Sciatic nerve (tissue), 2 donors: ENCODE measurements at places on chromosomes 11 and 22.

DNA sequence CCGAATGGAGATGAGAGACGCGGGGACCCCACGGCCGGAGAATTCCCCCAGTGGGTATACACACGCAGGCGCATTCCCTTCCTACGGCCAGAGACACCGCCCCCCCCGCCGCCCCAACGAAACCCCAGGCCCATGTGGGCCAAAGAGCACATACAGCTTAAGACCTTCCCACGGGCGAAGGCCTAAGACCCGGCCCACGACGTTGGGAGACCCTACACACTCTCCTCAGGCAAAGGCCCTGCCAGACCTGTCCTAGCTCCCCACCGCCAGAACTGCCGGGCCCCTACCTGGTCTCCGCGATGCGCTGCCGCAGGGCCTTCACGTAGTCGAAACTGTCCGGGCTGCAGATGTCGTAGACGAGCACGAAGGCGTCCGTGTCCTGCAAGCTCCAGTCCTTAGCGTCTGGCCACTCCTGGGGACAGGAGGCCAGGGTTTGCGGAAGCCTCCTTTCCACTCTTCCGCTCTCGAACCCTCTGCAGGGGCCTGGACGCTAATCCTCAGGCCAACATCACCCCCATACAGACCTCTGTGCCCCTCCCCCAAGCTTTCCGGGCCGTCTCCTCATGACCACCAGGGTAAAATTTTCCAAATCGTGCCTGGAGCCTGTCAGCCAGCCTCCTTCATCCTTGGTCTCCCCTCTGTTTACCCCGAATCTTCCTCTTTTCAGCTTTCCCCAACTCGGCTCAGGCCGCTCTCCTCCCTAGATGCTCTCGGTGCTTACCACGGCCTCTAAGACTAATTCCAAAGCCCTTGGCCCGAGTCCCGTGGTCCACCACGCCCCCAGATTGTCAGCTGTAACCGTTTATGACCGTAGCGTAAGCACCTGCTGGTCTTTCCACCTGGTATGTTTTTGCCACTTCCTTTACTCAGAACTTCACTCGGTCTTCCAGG, 1.7 kb downstream of the RASL10A start:
- peak; percentile 63 for DNase-seq

DNA sequence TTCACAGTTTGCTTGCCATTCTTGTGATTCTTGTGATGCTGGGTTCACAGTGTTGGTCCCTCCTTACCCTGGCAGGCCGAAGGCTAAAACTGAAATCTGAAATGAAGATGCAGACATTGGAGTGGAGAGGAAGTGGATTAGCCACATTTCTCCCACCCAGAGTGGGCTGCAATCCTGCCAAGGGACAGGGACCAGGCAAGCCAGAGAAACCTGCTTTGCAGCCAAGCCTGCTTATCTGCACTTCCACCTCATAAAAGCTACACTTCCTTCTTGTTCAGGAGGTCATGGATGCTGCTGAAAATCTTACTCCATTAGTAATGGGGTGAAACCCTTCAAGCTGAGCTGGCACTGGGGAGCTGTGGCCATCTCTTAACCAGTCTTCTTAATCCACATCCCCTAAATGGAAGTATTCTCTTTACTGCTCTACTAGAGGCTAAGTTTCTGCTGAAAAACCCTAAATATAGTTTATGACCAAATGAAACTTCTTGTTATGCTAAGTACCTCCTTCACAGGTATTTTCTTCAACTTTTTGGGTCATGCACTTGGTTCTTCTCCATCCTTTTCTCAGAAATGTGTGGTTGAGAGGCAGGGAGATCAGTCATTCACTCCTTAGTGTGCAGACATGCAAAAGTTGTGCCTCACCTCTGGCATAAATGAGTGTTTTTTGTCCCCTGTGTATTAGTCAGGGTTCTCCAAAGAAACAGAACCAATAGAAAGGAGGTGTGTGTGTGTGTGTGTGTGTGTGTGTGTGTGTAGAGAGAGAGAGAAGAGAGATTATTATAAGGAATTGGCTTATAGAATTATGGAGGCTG, 133.9 kb upstream of the BMAL1 start:
- DNase-seq, result no peak

DNA sequence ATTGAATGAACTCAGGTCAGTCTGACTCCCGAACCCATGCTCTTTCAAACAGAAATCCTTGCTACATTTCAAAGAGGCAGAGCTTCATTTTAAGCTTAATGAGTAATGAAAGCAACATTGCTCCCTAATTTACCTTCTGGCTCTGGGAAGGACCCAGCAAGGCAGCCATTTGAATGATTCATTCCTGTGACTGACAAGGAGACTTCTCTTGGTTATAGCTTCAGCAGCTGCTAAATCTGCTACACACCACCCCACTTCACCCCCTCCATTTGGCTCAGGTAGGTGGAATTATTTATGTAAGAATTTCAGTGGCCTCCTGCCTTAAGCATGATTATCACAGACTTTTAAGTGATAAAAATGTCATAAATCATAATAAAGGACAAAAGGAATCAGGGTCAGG, 117.7 kb downstream of the KCNC1 start:
- DNase-seq, result no peak

GRCh38 chr22:39223091-39223710, 21.6 kb downstream of the PDGFB start:
- DNase-seq, result no peak

DNA sequence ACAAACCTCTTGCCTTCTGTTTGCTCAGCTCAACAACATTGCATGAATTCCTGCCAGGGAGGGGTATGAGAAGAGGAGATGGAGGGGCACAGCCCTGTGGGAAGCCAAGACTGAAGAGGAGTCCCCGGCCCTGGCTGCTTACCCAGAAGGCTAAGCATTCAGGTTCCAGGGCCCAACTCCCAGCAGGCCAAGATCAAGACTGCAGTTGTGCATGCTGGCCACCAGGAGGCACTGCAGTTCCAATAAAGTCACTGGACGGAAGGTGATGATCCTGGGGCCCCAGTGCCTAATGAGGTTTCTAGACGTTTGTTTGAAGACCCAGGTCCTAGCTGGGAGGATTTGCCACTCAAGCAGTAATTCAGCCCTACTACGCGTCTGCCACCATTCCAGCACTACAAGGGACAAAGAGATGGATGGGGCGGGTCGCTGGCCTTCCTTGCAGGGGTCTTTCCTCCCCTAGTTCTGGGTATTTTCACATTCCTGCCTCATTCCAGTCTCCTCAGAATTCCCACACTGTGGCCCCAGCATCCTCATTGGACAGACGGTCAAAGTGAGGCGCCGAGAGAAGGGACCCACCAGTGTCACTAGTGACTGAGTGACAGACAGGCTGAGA, 23.6 kb downstream of the ALX4 start:
- no peak for DNase-seq

DNA sequence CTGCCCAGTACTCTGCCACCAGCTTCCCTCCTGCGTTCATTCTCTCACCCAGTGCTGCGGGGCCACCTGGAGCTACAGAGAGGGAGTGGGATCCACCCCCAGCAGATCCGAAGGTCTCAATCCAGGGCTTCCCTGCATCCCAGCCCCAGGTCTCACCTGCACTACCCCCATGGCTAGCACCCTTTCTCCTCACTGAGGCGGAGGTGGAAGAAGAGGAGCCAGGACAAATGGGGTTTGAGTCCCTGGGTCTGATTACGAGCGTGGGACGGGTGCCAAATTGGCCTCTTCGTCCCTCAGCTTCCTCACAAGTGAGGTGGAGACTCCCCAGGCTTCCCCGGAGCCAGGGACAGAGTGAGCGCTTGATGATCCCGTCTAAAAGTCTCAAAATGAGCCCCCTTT, 64.2 kb downstream of the NFAM1 start:
- no peak for DNase-seq

GRCh38 chr22:24965822-24966626, 13.5 kb downstream of the KIAA1671 start:
- no peak for DNase-seq
